T-helper 9 cell (primary cell): ENCODE measurements at places on chromosomes 7 and 10.
A peak's percentile ranks its signal among the peaks of the same experiment; 100 is the strongest.

GRCh38 chr10:97407211-97407951 lies 6.2 kb upstream of the RRP12 start:
- DNase-seq, result peak; percentile 24

DNA sequence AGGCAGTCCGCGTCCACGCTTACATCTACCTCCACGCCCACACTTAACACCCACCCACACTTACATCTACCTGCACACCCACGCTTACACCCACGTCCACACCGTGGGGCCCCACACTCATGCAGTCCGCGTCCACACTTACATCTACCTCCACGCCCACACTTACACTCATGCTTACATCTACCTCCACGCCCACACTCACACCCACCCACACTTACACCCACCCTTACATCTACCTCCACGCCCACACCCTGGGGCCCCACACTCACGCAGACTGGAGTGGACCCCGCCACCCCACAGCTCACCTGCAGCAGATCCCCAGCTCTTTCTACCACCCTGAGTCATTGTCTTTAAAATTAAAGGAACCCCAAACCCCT lies 32.4 kb upstream of the PWWP2B start:
- no peak for DNase-seq

DNA sequence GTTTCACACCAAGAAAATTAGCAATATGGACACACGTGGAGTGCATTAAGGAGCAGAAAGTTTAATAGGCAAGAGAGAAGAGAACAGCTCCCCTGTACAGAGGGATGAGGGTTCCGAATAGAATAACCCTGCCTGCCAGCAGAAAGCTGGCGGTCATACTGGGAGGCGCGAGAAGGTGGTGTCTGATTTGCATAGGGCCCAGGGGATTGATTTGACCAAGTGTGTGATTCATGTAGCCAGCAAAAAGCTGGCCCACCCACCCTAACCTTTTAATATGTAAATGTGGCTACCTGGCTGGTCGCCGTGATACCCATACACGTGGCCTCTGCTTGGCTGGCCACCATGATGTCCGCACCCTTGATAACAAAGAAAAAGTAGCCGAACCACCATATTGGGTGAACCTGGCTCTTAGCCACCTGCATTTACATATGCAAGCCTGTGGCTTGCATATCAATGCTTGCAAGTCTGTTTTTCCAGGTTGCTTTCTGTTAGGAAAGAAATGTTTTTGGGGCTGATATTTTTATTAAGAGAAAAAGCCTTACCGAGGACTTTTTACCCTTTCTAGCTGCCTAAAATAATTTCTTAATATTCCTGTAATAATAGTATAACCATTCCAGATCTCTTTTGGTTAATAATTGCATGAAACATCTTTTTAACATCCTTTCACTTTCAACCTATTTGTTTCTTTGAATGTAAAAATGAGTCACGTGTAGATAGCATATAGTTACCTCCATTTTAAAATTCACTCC lies 20.5 kb upstream of the VWDE start:
- DNase-seq, result no peak

DNA sequence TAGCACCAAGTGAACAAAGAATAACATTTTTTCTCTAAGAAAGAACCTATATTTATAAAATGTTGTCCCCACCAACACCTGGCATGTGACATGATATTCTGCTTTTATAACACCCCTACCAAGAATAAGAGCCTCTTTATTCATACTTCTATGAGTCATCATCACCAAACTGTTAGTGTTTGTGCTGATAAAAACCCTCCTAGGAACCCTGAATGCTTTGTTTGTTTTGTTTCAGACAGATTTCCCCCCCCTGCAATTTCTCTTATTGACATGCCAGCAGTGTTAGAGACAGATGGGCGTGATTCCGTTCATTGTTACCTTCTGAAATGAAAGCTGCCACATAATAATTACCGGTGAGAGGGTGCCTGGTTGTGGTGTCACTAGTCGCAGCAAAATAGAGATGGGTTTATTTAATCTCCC lies 651.1 kb downstream of the SORCS1 start:
- DNase-seq, result no peak

- DNase-seq, result no peak
Measured at GRCh38 chr10:132545659-132546367, 8.2 kb downstream of the INPP5A start.

DNA sequence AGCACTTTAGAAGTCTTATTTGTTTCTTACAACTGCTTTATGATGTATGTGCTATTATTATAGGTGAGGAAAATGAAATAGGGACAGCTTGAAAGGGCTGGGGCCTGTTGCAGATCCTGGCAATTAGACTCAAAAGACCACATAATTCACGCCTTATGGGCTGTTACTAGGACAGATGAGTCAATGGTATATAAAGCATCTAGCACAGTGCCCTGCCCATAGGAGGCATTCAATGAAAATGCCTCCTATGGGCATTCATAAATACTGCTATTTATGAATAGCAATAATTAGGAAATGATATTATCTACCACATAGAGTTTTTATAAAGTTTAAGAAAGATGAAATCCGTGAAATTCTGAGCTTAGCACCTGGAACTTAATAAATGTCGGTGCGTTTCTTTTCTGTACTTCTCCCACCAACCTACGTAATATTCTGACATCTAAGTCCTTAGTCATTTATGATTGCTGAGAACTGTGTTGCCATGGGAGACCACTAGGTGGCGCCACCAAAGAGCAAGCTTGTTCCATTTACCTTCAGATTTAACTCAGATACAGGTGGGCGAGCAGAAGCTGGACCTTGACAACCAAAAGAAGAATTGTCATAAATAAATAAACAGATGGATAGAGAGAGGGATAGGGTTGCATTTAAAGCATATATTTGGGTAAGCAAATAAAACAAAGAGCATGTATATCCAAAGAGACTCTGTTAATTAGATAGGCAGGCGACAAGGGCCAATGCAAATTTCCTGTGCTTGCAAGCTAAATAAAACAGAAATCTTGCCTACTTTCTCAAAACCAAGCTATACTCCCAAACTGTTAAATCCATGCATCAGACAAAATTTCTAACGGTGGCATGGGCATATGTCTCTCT lies 699.9 kb downstream of the INHBA start:
- DNase-seq, result no peak

DNA sequence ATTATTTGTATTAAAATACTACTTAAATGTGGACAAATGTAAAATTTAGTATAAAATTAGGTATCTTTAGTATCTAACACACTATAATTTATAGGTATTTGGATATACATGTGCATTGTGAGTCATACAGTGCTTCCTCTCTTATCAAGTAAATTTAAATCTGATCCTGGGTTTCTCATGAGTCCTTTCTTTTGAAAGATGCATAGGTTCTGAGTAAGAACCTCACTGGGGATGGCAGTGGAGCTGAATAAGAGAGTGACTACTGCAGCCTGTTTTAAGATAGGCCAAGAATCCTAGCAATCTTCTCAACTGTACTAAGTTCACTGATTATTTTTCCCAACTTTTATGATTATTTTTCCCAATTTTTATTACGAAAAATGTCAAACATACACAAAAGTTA lies 16.2 kb downstream of the CEP55 start:
- no peak for DNase-seq

DNA sequence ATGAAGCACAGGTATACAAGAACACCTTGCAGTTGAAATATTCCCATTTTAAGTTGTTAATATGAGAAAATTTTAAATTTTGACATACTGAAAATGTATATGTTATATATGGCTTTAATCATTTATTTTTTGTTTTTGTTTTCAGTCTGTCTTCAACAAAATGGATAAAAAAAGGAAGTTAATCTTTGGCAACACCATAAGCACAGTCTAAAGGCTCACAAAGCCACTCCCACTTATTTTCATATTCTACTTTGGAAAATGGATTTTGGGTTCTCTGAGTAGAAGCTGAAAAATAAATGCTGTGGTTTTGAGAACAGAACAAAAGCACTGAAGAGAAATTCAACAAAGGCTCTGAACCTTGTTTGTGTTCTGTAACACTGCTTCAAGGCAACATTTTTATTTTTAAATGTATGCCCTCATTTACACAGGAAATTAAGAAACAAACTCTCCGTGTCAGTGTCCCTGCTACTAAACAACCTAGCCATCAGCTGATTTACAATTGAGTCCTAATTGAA lies 81.3 kb upstream of the LRRN3 start:
- no peak for DNase-seq
